ENCODE measurements at places on chromosomes 1 and 21.

- no peak for DNase-seq
These were observed 720.2 kb downstream of the PTPRU start for GRCh38 chr1:29956349-29957030.

DNA sequence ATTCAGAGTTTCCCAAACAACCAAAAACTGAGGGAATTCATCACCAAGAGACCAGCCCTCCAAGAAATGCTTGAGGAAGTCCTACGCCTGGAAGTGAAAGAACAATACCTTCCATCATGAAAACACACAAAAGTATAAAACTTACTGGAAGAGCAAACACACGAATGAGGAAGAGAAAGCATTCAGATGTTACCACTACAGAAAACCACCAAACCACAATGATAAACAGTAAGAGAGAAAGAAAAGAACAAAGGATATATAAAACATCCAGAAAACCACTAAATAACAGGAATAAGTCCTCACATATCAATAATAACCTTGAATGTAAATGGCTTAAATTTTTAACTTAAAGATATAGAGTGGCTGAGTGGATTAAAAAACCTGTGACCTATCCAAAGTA, 58.5 kb upstream of the BCL10 start:
- no peak for DNase-seq

DNA sequence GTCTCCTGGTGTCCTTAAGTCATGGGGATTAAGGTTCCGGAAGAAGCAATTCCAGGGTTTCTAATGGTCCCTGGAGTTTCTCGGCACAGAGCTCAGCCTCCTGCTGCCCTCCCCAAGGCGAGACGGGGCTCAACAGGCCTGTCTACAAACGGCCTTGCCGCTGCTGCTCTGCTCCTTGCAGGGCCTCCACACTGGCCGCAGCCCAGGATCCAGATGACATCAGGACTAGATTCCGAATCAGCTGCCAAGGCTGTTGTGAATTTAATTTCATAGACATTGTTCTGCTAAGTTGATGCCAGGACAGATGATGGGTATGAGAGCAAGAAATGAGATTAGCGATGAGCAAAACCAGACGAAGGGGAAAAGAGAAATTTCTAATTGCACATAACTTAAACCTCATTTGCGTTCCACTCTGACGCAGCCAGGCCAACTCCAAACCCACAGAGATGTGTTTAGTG, 103.6 kb upstream of the BACE2 start:
- peak; percentile 94 for DNase-seq

DNA sequence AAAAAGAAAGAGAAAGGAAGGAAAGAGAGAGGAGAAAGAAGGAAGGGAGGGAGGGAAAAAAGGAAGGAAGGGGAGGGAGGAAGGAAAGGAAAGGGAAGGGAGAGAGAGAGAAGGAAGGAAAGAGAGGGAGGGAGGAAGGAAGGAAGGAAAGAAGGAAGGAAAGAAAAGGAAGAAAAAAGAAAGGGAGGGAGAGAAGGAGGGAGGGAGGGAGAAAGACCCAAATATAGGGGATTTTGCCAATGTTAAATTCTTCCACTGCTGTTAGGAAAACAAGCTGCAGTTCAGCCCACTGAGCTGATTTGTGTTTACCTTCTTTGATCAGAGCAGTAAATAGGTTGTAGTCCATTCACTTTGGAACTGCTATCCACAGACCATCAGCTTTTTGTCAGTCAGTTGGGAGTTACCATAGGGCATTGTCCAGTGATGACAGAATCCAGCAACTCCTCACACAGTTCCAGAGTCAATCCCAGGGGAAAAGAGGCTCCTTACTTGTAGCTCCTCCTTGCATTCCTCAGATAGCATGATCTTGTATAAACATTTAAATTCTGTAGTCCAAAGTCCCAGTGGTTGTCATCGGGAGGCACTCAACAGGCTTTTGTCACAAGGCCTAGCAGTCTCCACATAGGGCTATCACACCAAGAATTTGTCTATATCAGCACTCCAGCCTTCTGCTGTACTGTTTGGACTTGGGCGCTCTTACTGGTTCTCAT, 13.5 kb upstream of the PPP1R8 start:
- DNase-seq: peak; percentile 47

DNA sequence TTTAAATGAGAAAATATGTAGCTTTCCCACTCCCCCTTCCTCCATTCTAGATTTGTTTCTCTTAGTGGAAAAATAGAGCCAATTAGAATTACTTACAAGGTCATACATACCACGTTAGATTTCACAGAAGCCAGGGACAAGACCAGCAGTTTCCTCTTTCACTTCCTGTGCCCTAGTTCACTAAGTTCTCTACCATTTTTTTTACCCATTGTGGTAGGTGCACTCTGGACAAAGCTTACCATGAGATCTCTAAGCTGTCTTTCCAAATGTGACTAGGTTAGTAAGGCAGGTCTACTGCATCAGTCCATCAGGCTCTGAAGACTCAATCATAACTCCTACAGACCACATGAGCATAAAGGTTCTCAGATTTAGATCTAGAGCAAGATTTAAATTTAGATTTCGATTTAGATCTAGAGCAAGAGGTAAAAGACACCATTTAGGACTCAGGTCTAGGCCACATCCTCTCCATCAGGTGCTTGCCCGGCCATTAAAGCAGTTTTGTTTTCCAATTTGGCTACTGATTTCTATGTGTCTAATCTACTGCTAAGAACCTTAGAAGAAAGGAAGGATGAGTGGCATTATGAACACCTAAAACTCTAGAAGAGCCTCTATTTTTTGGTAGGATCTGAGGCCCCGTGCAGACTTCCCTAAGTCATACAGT, 235.3 kb downstream of the FAF1 start:
- DNase-seq: peak; percentile 45

DNA sequence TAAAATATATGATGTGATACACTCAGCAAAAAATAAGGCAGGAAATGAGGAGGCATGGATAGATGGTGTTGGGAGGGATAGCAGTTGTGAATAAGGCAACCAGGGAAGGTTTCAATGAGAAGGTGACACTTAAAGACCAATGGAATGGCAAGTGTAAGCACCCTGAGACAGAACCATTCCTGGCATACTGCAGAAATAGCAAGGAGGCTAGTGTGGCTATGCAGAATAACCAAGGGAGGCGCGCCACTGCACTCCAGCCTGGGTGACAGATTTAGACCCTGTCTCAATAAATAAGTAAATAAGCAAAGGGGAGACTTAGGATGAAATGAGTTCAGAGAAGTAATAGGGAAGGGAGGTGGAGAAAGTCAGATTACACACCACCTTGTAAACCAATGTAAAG, 113.9 kb downstream of the TOMM20 start:
- DNase-seq: no peak

GRCh38 chr1:42163114-42163513, 1.4 kb downstream of the GUCA2A start:
- no peak for DNase-seq

- DNase-seq: peak; percentile 94
These were observed 73.3 kb upstream of the RALGPS2 start for GRCh38 chr1:178651742-178652141.

DNA sequence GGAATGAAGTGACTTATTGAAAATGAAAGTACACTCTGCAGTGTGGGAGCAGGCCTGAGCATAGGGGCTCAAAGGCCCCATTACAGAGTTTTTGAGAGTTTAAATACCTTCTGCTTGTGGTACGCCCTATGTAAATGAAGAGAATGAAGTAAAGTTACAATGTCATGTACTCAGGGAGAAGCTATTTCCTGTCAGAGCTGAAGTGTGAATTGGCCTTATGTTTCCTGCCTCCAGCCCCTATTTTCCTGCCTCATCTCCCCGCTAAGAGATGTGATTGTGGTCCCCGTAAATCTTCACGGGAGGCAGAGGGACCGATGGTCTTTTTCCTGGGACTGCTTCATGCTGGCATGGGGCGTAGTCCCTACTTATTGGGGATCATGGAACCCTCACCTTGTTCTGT, 2.5 kb upstream of the ZNF683 start:
- no peak for DNase-seq

GRCh38 chr1:28127617-28128257, 39.3 kb upstream of the EYA3 start:
- DNase-seq: no peak

GRCh38 chr1:79845936-79846335, 839.4 kb upstream of the ADGRL4 start:
- DNase-seq: no peak

GRCh38 chr1:9711466-9712020, 60.0 kb downstream of the PIK3CD start:
- DNase-seq: no peak

DNA sequence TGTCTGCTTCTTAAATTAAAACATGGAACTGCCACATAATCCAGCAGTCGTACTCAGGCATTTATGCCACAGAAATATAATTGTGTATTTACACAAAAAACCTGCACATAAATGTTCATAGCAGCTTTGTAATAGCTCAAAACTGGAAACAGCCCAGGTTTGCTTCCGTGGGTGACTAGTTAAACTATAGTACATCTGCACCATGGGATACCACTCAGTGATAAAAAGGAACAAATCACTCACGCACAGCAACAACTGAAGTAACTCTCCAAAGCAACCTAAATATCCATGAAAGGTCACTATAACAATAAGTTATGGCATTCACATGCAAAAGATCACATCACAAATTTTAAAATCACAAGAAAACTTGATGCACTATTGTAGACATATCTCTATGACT, 64.4 kb downstream of the KCNT2 start:
- peak; percentile 21 for DNase-seq

DNA sequence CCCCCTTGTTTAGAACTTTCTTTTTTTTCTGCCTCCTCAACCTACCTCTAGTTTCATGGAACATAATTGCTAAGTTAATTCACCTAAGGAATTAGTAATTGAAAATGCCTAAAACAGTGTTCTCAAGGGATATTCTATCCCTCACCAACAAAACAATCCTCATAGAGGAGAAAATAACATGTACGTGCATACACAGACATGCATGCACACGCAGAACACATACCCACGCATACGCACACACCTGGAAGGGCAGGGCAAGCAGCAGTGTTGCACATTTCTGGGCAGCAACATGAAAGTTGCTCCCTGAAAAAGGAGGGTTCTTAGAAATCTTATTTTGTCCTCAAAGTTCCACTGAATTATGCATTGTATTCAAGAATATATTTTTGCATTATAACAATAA, 76.6 kb downstream of the HHAT start:
- DNase-seq: no peak
